NCI-H69 (cell line): ENCODE measurements at places on chromosomes 5 and 9.

GRCh38 chr9:95005278-95006143 is 279.0 kb downstream of the AOPEP start:
- DNase-seq = peak; percentile 72

DNA sequence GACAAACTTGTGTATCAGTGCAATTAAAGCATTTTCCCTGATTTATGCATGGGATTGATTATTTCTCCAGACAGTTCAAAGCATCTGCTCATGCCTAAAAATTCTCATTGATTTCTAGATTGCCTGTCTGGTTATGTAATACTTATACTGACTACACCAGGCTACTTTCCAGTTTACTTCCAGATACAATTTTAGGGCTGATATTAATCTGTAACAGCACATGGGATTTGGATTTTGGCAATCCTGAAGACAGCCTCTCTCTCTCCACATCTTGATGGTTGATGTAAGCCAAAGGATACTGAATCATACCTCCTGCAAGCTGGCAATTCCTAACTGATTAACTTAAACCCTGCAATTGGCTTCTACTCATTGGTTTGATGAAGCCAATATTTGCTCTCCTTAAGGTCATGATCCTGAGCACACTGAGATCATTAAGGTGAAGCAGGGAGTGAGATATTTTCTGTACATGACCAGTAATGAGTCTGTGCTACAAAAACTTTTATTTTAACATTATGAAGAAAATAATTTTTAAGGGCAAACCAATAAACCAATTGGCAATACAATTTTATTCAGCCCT is 25.7 kb upstream of the FBXL7 start:
- DNase-seq = no peak

GRCh38 chr9:22452415-22453010 is 5.9 kb downstream of the DMRTA1 start:
- DNase-seq = peak; percentile 72

- peak; percentile 84 for DNase-seq
Measured at GRCh38 chr9:120336021-120336752, 243.8 kb downstream of the CDK5RAP2 start.

DNA sequence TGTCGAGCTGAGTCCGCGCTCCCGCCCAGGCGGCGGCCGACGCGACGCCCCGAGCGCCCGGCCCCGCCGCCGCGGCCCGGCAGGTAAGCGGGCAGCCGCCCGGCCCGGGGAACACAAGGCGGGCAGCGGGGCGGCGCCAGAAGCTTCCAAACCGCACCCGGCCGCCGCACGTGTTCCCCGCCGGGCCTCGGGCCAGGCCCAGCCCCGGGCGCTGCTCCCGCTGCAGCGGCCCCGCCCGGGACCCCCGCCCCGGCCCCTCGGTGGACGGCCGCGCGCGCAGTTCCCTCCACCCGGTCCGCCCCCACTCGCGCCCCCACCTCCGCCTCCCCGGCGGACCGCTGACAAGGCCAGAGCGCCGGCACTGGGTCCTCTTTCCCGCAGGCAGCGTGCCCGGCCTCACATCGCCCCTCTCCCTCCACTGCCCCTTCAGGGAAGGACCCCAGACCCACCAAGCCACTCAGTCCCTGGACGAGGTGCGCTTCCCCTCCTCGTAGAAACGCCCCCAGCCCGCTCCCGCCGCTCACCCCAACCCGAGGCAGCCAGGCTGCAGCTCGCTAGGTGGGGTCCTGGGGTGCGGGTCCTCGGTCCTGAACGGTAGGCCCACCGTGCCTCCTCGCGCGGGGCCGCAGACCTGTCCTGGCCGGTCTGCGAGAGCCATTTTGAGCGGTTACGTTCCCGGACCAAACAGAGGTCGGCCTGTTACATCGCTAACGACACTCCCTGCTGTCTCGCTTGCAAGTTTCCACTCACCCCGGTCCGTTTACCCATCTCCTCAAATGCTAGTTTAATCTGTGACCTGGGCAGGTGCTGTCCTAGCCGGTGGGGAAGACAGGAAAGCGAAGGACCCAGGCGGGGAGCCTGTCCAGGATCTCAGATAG is 475 bp downstream of the WDR5 start:
- DNase-seq = peak; percentile 64

GRCh38 chr5:151317871-151318270 is 14.3 kb upstream of the SLC36A3 start:
- DNase-seq = no peak

GRCh38 chr5:9358961-9359685 is 186.8 kb downstream of the SEMA5A start:
- DNase-seq = no peak

GRCh38 chr9:20729523-20729922 is 45.5 kb downstream of the FOCAD start:
- no peak for DNase-seq

DNA sequence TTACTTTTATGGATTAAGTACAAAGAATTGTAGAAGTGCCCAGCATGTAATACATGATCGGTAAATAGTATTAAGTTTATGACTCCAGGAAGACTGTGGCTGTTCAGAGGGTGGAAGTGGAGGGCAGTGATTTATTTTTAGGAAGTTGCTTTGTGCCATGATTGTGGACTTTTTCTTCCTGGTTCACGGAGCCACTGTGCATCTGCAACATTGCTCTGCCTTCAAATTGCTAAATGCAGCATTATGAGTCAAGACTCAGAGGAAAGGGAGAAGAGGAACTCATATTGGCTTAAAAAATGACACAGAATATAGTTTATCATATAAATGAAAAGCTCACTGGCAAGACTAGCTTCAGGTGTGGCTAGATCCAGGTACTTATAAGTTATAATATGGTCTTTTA is 301.5 kb downstream of the KCTD16 start:
- peak; percentile 77 for DNase-seq

DNA sequence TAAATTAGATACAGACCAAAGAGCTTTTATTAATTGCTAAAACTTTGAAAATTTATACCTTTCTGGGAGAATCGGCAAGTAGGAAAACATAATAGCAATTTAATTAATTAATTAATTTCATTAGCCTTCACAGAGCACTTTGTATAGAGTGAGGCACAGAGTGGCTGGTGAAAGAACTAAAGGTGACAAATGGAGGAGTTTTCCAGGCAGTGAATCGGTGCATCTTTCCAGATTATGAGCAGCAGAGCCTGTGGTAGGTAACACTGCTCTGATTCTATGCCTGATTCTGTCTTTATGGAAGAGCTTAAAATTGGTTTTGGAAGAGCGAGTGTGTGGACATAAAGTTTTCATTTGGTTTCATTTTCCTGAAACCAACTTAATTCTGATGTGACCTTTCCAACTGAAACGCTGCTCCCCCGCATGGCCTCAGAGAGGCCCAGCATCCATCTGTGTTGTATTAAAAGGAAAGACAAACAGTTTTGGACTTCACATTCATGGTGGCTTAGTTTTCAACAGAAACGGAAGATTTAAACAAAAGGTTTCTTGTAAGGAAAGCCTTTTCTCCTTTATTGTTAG is 188.9 kb upstream of the RPS23 start:
- DNase-seq = no peak

- no peak for DNase-seq
Measured at GRCh38 chr5:177474846-177475562, 1.6 kb upstream of the DBN1 start.

- DNase-seq = no peak
Measured at GRCh38 chr9:79592726-79593493, 21.1 kb downstream of the TLE4 start.

- peak; percentile 8 for DNase-seq
Measured at GRCh38 chr5:145178641-145179523, 656.3 kb downstream of the PRELID2 start.

DNA sequence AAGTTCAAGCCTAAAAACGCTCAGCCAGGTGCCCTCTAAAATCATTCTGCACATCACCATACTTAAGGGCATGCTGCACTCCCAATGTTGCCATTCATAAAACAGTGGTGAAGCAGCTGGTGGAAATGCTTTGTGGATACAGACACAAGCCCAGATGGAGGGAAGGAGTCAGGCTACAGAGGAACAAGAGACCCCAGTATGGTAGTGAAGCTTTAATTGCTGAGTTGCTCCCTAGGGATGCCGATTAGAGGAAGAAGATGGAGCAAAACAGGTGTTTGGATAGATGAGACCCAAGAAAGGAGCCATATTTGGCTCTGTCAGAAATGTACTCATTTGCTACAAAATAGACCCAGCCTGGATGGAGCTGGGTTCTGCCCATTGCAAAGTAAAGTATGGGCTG is 230.5 kb downstream of the NSG2 start:
- peak; percentile 66 for DNase-seq

- DNase-seq = no peak
Measured at GRCh38 chr5:24385070-24385469, 259.7 kb downstream of the CDH10 start.

GRCh38 chr5:61051267-61051666 is 106.3 kb downstream of the NDUFAF2 start:
- no peak for DNase-seq

GRCh38 chr9:75775166-75775565 is 115.3 kb upstream of the PCSK5 start:
- no peak for DNase-seq

DNA sequence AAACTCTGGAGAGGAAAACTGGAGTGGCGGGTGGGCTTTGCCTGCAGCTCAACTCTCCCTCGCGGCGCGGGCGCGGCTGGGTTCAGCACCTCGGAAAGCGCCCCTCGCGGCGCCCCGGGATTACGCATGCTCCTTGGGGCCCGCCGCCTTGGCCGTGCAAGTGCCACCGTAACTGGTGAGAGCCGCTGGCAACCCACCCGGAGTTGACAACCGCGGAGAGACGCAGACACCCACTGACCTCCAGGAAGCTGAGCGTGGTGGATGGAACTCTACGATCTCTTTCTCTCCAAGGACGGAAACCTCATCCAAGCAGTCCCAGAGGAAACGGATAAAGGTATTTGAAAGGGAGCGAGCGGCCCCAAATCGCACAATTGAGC is 194 bp upstream of the RXFP3 start:
- DNase-seq = no peak

- DNase-seq = no peak
Measured at GRCh38 chr5:94544031-94544650, 74.3 kb downstream of the KIAA0825 start.

GRCh38 chr5:138872841-138873465 is 2.2 kb downstream of the LRRTM2 start:
- peak; percentile 63 for DNase-seq

DNA sequence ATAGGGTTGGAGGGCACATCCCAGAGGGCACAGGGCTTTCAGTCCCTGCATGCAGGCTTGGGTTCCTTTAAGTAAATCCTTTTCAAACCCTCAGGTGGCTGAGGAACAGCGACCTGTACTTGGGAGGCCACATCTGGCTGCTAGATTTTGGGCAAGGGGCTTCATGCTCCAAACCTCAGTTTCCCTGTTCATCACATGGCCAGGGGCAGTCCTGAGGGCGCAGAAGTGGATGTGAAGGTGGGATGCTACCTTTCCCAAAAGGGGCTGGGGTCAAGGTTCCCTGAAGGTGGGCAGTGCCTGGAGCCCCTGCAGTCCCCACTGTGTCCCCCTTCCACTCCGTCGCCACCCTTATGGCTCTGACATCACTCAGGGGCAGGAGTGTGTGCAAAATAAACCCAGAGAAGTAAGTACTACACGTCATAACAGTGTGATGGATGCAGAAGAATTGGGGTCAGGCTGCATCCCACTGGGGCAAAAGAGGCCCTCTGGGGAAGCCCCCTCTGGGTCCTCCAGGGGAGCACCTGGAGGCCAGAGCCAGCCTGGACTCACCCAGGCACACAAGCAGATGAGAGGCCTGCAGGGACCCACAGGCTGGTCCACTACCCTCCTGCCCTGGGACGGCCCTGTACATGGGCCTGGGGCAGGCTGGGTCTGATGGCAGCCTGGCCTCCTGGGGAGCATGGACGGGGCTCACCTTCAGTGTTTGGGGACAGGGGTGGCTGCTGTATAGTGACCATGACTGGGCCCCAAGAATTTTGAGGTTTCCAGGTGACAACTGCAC is 1.9 kb upstream of the CARD19 start:
- no peak for DNase-seq

DNA sequence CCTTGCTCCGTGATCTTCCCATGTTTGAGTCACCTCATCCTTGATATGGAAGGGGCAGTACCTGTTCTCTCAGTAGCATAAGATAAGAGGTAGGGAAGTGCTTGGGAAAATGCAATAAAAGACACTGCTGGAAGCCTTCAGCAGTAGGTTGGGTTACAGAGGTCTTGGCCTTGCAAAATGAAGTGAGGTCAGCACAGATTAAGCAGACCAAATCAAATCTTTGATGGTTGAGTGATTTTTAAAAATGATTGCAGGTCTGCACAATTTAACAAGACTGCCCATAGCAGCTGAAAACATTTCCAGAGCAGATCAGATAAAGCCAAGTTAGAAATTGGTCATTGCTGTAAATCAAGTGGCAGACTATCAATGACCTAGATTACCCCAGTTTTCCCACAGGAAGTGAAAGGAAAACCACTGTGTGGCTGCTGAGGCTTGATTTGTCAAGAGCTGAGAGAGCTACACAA is 32.9 kb downstream of the PALM2AKAP2 start:
- DNase-seq = peak; percentile 36
